ENCODE measurements at places on chromosomes 7 and 10.

DNA sequence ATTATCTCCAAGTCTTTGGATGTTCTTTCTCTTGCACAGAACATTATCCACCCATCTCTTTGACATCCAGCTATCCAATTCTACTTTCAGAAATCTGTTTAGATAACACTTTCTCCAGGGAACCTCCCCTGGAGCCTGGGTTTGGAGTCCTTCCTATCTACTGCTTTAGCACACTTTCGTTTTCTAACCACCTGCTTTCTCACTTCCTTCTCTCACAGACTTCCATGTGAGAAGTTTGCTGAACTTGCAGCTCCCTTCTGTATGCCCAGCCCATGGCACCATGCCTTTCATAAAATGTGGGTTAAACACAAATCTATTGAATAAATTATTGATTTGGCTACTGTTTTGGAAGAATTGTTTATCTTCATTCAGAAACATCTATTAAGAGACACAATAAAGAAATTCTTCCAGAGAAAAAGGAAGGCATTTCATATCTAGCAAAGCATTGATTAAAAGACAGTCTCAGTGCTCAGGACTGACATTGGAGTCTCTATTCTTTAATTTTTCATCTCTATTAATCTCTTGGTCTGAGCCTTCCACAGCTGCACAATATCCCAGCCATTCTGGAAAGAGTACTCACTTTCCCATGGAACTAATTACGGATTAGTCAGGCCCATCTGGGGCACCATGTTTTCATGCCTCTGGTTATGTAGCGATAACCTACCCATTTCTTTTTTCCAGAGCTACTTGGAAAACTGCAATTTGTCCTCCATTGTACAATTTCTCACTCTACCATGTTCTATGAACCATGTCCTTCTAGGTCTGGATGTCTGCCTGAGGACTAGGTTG, 1077.3 kb downstream of the SORCS3 start:
- DNase-seq: no peak

DNA sequence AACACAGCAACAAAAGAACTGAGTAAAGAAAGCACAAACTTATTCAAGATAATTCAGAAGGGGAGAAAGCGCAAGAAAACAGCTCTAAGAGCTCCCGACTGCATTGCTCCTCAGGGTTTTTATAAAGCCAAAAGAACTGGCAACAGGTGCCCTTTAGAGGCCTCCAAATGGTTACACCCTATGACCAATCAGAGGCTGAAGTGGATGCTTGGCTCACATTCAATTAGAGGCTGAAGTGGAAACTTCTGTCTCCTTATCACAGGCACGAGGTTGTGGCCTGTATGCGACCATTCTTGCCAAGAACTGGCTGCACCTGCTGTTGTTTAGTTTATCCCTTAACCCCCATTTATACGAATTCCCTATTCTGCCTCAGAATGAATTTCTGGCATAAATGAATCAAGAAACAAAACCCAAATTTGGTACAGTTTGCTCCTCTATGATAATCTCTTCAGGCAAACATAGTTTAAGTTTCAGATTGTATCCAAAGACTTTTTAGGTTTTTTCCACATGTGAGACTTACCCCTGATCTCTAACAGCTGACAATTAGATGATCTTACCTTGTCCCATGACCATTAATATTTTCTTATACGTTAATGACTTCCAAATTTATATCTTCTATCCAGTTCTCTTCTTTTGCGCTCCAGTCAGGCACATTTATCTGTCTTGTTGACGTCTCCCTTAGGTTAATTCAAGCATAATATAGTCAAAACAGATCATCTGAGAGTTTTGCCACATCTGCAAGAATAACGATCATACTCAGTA, 504.8 kb downstream of the NXPH1 start:
- no peak for DNase-seq

DNA sequence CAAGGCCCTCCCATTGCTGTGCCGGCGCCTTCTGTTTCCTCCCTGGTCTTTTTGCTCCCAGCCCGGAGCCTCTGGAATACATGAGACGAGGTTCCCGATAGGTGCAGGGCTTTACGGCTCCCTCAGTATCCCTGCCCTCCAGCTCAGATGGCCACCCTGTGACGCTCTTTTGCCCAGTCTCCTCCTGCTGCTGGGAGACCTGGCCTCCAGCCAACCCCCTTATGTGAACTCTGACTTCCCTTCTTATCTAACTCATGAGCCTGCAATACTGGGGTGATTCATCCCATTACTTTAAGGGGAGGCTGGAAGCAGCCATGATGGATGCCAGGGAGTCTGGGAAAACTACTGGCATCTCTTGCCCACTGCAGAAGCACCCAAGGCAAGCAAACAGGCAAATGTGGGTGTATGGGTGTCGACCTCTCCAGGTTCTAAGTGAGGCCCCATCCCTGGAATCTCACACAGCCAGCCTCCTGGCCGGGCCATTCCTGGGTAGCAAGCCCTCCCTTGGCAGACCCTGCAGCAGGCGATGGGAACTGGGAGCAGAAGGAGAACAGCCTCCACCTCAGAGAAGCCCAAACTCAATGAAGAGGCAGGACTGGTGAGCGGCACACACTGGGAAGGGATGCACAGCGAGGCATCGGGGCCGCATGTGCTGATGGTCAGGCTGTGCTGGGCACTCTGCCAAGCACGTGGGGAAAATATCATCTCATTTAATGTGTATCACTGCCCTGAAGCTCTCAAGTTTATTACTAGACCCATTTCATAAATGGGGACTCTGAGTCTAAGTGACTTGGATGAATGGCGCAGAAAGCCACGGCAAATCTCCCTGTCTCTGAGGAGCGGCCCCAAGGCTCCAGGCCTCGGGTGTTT, 97.5 kb downstream of the FAM53B start:
- no peak for DNase-seq

GRCh38 chr10:61987951-61988379, 86.5 kb downstream of the ARID5B start:
- DNase-seq: no peak

- no peak for DNase-seq
Observed at GRCh38 chr7:70432567-70433001, 699.4 kb upstream of the GALNT17 start.

DNA sequence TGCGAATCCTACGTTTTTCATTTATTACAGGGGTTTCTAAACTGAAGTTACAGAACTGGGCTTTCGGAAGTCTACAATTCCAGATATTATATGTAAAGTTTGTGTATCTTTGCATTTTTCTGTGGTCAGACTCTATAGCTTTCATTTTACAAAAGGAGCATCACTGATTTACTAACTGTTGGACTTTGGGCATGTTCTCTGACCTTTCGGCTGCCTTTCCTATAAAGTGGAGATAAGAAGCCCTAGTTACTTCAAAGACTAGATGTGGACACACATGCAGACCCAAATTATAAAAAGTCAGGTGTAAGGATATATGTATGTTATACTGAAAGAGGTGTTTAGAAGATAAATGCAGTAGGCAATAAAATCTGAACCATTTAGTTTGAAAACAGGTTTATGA, 126.6 kb upstream of the PRKCQ start:
- no peak for DNase-seq

- no peak for DNase-seq
Observed at GRCh38 chr10:43350686-43351085, 20.8 kb upstream of the FXYD4 start.

DNA sequence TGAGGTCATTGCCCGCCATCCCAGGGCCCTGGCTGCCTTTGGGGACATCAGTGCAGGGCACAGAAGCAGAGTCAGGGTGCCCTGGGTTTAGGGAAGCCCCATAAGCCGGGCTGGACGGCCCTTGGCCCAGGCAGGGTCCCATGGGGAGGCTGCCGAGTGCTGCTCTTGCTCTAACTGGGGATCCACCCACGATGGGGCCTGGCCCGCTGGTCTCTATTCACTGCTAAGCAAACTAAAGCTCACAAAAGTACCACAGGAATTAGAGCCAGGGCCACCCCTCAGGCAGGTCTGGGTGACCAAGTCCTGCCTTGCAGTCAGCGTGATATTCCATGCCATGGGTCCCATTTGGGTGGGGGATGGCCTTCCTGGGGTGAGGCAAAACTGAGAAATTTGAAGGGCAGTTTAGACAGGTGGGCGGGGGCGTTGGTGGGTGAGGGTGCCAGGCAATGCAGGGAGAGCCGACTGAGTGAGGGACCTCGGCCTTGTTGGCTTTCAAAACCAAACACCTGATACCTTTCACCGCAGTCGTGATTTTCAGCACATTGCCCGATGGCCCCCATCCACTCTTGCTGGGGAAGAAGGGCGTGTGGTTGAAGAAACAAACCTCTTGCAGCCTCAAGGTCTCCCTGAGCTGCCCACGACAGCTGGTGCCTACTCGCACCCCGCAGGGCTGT, 92.8 kb upstream of the PPIF start:
- no peak for DNase-seq

DNA sequence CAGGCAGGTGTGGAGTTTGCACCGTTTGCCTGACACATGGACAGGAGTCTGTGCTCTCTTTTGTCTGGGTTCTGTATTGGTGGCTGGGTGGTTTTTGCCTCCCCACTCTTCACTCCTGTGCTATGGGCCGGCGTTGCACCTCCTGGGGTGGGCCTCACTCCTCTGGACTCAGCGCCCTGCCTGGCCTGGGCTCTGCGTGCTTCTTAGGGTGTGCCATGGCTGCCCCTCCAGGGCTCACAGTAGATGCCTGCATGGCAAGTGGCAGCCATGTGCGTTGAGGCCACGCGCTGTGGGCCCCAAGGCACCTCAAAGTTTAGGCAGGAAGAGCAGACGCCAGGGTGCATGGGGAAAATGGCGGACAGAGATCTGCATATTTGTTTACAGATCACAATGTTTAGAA, 319.8 kb downstream of the ADARB2 start:
- no peak for DNase-seq

GRCh38 chr10:110399106-110399964, 94.6 kb upstream of the SMNDC1 start:
- DNase-seq: peak; percentile 17

DNA sequence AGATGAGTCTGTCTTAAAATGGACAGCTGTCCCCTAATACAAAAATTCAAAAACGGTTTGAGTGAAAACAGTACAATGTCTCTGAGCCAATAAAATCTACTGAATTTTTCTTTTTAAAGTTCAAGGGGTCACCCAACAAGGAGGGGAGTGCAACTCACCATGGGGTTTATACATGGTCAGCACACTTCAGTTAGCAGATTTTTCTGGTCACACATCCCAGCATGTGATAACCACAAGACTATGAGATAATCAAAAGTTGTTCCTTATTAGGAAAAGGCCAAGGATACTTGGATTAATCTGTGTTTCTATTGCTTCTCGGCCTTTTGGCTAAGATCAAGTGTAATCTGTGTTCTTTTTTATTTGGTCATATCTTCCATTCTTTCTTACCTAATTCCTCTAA, 31.6 kb downstream of the ABCB5 start:
- DNase-seq: peak; percentile 91

DNA sequence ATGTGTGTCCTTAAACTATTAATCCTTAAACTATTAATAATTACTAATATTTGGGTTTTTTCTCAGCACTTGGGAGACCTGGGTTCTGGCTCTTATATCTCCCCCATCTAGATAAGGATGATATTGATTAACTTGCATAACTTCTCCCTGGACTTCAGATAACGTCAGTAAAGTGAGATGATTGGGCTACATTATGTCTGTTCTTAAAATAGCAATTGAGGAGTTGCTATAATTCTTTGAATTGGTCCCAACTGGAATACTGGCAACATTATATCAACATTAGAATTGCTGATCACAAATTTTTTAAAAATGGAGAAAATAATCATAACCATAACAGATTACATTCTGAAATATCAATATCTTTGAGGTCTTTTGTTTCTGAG, 1.9 kb downstream of the APBB1IP start:
- no peak for DNase-seq

- no peak for DNase-seq
Observed at GRCh38 chr7:2707481-2707880, 19.5 kb downstream of the AMZ1 start.

DNA sequence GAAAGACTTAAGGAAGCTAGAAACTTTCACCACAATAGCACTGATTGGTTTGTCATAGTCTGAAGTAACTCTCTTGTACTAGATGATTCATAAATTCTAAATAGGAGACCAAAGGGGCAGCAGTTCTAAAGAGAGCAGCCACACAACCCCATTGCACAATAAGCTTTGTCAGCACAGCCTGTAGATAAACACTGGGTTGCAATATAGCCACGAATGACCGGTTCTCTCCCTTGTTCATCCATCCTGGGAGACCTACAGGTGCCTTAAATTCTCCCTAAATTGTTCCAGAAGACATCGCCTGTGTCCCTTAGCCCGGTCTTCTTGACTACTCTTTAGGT, 167.0 kb downstream of the SNX13 start:
- DNase-seq: peak; percentile 37

- no peak for DNase-seq
Observed at GRCh38 chr7:22143491-22143890, 197.8 kb upstream of the CDCA7L start.

- DNase-seq: no peak
Observed at GRCh38 chr10:68194290-68194689, 37.6 kb downstream of the ATOH7 start.

DNA sequence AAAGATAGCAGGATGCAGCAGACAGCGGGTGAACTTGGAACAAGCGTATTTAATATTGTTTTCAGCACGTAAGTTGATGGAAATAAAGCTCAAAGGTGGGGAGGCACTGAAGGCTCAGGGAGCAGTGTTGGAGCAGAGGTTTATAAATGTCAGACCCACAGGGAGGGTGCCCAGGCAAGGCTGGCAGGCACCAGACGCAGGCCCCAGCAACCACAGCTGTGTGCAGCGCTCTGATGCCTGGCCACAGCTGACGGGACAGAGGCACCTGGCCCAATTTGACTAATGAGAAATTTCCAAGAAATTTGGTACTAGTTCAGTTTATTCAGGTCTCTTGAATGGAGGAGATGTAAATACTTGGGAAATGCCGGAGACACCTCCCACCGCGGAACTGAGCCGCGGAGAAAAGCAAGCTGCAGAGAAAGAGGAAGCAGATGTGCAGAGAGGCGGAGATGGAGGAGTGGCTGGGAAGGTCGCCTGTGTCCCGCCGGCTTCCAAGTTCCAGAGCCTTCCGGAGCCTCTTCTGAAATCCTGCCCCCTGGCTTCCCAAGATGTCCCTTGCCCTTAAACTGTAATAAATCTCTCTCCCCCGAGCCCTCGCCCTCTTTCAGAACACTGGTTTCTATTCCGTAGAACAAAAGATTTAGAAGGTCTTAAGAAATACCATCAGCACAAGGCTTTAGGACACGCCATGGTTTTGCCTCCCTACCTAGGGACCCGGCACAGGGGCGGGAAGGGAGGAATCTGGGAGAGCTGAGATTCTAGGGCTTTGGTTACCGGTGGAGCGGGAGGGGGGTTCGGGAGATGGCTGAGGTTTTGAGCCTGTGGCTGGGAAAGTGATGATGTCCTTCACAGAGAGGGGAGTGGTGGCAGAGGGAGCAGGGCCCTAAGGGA, 38.4 kb upstream of the PLXNA4 start:
- DNase-seq: no peak
